ENCODE measurements at places on chromosomes 2 and 18.

DNA sequence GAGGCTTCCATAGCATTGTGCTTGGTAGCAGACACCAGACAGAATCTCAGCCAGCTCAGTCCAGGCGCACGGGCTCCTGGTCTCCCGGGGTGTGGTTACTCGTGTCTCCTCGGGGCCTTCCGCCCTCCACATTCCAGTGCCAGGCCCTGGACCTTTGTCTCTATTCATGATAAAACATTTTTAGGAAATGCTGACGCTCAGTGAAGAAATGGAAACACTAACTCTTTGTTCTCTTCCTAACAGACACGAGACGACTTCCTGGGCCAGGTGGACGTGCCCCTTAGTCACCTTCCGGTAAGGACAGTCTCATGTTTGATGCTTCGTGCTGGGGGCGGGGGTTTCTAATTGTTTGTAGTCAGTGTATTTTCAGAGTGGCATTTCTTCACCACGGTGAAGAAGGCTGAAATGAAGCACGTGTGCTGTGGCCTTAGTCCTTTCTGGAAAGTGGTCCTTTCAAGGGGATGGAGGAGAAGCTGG lies 271.8 kb downstream of the NEDD4L start:
- no peak for DNase-seq

GRCh38 chr2:95390881-95391321 lies 11.6 kb upstream of the FAHD2A start:
- DNase-seq = no peak

DNA sequence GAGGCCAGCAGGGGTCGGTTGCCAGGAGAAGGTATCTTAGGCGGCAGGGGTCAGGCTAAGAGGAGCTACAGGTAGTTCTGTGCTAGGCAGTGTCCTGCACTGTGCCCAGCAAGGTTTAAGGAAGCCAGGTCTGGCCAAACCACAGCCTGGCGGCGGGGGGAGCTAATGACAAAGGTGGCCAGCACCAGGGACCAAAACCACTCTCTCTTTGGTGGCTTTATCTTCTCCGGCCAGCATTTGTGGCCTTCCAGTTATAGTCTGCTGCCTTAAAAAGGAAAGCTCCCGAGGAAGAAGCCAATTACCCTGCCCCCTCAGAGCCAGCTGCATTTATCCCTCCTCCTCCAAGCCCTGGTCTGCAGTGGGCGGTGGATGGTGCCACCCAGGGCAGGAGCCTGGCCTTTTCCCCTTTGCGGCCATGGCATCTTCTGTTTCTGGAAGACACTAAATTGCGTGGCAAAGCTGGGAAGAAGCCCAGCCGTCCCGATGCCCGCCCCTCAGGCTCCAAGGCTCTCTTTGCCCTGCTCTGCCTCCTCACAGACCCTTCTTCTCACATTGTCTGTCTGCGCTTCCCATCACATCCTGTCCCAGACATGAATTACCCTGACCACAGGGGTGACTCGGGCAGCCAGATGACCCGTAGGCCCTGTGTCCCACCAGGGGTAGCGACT lies 94.6 kb downstream of the EN1 start:
- no peak for DNase-seq

DNA sequence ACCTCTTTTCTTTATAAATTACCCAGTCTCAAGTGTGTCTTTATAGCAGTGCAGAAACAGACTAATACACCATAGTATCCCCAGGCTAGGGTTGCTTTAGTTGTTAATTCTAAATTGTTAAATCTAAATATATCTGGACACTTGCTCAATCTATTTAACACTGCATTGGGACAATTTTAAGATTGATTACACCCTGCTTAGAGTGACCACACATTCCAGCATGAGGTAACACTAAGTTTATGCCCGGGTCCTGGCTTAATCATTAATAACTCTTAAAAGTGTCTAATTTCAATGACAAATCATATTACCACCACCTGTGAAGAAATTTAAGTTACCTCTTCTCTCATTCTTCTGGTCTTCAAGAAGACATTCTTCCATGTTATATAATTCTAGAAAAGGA lies 131.4 kb downstream of the ZNF385B start:
- DNase-seq = no peak

GRCh38 chr2:19669559-19669958 lies 232.2 kb downstream of the TTC32 start:
- no peak for DNase-seq

- DNase-seq = no peak
Observed at GRCh38 chr2:120566331-120567035, 169.2 kb upstream of the GLI2 start.

- DNase-seq = no peak
Observed at GRCh38 chr2:106521016-106521415, 33.9 kb downstream of the CD8B2 start.

- no peak for DNase-seq
Observed at GRCh38 chr18:29841631-29842030, 1200.9 kb downstream of the DSC3 start.

DNA sequence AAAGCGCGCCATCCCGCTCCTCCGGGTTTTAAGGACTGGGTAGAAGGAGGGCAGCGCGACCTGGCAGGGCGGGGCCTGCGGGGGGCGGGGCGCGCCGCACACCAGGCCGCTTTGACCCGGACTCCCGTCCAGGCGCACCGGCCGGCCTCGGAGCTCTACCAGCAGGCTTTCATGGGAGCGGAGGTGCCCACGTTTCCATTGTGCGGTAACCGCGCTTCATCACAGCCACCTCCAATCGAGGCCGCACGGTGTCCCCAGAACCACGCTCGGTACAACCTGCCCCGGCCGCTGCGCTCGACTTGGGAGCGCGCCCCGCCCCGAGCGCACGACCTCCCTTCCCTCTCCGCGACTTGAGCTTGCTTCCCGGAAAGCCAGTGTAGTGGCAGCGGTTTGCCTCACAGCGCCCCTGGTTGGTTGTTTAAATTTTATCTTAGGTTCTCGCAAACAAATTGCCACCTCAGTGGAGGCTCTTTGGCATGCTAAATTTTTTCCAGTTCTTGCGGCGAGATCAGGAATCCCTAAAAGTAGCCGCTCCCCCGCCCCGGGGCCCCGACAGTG lies 280 bp upstream of the CYP1B1 start:
- DNase-seq = peak; percentile 83

DNA sequence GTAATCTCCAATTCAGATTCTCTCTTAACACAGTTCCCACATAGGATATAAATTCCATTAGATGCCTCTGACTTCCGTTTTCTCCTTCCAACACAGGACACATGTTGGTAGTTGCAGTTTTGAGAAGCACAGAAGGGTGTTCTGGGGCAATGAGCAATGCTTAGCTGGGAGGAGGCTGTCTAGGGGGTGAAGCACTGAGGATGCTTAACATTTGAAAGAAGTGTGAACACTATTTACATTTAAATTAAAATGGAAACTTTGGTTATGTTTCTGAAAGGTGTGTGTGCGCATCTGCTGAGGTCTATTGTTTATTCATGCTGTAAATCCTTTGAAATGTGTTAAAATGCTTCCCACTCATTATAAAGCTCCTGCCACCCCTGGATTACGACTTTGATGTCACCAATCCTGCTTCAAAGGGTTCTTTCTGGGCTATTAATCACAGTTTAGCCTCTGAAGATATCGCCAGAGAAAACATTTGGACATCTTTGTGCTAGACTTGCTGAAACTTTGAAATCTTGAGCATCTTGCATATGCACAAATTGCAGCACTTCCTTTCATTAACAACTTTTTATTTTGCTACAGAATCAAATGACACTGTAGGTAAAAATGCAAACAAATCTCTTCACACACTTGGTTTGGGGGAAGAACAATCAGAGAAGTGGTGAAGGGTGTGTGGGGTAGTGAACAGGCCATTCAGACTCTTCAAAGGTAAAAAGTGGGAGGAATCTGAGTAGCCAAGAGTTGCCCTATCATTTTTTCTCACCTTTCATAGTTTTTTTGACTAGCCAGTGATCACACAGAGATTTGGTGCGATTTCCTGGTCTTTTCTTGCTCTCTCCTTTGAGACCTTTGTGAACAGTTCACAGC lies 258.4 kb downstream of the MYO3B start:
- no peak for DNase-seq

DNA sequence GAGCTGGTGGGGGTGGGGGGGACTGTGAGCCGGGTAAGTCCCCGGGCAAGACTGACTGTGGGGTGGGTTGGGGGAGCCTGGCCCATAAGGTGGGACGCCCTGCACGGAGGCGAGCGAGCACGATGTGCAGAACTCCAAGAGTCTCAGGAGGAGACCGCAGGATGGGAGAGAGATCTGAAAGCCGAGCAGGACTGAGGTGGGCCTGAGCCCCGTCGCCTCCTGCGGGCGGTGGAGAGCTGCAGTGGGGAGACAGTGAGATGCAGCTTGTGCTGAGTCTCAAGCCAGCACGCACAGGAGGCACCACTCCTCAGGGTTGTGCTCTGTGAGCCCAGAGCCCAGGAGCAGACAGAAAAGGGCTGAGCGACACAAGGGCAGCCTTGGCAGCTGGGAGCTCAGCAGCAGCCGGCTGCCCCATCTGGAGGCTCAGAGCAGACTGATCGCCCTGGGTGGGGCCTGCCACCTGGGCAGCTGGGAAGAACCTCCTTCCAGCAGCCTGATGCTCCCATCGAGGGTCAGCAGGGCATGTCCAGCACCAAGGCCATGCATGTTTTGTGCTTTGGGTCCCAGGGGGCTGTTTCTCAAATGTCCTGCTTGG lies 15.9 kb downstream of the ARHGEF4 start:
- no peak for DNase-seq

GRCh38 chr2:43075054-43075593 lies 151.3 kb downstream of the ZFP36L2 start:
- peak; percentile 99 for DNase-seq

DNA sequence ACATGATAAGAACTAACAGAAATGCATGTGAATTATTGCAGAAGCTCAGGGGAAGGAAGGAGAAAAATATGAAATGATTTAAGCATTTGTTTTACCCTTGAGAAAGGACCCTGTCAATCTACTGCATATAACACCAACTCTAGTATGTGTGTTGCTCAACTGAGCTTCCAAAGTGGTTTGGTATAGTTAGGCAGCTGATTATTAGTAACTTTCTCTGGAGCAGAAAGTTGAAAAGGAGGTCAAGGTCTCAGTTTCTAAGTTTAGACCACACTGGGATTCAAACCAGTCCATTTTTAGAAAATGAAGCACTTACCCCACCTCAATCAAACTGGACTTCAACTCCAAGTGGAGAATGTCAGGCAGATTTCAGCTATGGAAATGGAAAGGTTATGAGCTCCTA lies 123.3 kb upstream of the CDC42EP3 start:
- peak; percentile 59 for DNase-seq

DNA sequence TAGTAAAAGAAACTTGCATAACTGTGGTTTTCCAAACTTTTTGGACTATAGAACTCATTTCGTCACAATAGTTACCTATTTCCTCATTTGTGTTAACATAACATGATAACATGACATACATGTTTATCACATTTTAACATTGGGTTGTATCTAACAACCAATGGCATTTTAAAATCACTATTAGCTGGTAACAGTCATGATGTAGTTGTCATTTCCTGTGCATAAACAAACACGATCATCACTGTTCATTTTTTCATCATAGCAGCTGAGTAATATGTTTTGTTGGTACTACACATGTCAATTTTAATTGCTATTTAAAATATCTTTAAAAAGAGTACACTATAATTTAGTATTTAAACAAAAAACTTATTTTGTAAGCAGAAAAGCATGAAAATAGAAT lies 402.4 kb downstream of the SATB2 start:
- peak; percentile 76 for DNase-seq

GRCh38 chr2:173898178-173898668 lies 67.0 kb downstream of the SP3 start:
- no peak for DNase-seq

- DNase-seq = peak; percentile 49
Observed at GRCh38 chr2:227890495-227891079, 19.2 kb downstream of the DAW1 start.

DNA sequence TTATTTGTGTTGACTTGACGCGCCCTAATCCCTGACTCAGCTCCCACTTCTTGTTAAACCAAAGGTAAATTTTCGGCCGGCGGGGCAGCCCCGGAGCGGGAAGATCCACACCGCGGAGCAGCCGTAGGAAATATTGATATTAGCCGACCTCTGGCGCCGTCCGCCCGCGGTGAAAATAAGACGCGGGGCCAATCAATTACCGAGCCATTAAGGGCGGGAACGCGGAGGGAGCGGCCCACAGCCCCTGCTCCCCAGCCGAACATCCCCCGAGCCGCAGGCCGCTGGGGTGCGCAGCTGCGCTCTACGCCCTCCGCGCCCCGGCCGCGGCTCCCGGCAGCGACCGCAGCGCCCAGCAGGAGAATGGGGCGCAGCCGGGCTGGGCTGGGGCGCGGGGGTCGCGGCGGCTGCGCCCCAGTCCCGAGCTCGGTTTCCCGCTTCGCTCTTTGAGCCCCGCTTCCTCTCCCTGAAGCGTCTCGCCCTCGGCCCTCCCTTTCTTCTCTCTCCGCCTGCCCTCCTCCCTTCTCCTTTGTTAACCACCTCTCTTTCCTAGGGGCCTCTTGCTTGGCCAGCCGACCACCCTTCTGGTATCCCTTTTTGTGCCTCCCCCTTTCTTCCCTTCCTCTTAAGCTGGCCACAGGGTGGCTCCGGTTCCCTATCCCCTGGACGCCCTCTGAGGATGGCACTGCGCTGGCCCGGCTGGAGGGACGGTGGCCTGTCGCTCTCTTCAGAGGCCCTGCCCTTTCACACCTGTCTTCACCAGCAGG lies 40.9 kb downstream of the CELF4 start:
- no peak for DNase-seq

GRCh38 chr2:172128484-172128883 lies 25.8 kb upstream of the DLX2 start:
- no peak for DNase-seq

- DNase-seq = no peak
Observed at GRCh38 chr2:215465256-215465655, 29.4 kb upstream of the FN1 start.

- peak; percentile 6 for DNase-seq
Observed at GRCh38 chr2:30078521-30078920, 68.3 kb upstream of the YPEL5 start.

DNA sequence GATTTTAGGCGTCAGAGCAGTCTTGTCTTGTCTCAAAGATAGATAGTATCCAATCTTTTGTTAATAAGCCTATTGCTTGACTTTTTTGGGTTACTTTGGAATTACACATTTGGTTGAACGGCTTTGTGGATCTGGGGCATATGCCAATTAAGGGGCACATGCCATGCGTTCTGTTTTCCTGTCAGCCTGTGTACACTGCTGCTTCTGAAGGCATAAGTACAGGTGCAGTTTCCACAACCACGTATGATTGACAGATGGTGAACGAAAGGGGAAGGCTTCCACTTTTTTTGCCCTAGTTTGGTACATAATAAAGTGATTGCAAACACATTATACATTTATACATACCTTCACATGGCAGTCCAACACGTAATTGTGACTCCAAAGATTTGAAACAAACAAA lies 102.3 kb downstream of the RAPH1 start:
- DNase-seq = no peak

- DNase-seq = no peak
Observed at GRCh38 chr2:134782792-134783191, 55.6 kb upstream of the ACMSD start.

DNA sequence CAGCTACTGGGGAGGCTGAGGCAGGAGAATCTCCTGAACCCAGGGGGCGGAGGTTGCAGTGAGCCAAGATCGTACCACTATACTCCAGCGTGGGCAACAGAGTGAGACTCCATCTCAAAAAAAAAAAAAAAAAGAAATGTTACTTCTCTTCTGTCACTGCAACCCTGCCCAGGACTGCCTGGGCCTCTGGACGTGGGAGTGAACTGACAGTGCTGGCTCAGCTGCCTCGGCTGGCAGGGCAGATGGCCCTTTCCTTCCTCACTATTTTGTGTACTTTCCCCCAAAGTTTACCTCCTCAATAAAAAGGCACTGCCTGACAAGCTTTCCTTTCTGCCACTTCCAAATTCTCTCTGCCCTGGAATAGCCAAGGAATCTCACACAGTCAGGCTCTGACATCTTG lies 12.5 kb upstream of the GPR155 start:
- no peak for DNase-seq
